ENCODE measurements at places on chromosomes 1 and 21.

DNA sequence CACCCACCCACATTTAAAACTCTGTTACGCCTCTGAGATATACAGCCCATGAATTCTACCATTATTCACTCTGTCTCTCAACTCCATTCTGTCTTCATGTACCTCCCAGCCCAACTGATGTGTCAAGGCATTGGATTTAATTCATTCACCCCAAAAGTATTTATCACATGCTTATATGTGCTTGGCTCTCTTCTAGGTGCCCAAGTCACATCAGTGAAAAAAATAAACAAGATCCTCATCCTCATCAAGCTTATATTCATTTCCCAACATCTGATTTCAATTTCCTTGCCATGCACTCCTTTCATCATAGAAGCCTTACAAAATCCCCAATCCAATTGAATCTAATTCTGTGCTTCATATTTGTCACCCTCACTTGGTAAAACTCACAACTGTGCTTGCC lies 967.6 kb downstream of the LTN1 start:
- no peak for DNase-seq

GRCh38 chr1:89703469-89703868 lies 70.5 kb downstream of the LRRC8C start:
- no peak for DNase-seq

DNA sequence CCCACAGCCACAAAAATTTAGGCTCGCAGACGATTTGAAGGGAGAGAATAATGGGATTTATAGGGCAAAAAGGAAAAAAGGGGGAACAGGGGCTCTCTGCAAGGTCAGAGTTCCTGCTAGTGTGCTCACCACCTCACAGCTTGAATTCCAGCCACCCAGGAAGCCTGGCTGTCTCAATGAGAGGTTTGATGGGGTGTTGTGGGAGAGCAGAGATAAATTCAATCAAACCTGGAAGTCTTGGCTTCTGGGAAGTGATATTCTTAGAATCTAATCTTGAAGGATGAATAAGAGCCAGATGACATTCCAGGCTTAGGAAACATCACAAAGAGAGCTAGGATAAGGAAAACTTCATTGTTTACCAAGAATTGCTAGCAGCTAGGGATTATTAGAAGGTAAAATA lies 47.4 kb upstream of the C21orf91 start:
- DNase-seq, result no peak

- no peak for DNase-seq
These were observed 26.4 kb downstream of the QSOX1 start for GRCh38 chr1:180181048-180181447.

GRCh38 chr1:72186733-72187307 lies 95.5 kb downstream of the NEGR1 start:
- no peak for DNase-seq

DNA sequence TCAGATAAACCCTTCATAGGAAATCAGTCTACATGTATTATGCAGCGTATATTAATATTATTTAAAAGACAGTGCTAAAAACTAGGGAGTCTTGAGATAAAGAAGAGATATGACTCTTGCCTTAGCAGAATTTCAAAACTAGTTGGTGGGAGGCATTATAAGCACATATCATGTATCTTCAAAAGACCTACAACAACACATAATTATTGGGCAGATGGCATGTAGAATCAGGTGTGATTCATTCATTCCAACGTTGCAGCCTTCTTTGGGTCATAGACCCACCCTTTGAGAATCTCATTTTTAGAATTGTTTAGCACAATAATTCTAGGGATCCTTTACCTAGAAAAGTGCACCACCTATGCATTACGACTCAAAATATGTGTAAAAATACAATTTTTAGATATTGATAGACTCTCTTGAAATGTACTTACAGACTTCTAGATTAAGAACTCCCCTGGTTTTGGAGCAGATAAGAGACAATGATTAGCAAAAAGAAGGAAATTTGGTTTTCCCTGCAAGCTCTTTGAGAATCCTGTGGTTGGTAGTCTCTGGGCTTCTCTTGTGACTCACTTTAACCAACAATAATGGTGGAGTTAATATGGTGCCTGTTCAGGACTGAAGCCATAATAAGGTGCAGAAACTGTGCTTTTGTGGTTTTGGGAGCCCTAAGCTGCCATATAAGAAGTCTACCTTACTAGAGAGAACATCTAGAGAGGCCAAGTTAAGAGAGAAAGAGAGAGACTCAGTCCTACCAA lies 85.3 kb upstream of the RGS4 start:
- no peak for DNase-seq

GRCh38 chr1:111422546-111423391 lies 4.8 kb downstream of the OVGP1 start:
- no peak for DNase-seq

- no peak for DNase-seq
These were observed 22.1 kb downstream of the A3GALT2 start for GRCh38 chr1:33298623-33299277.

GRCh38 chr1:242871471-242872030 lies 347.1 kb upstream of the PLD5 start:
- DNase-seq, result no peak

Data from left forelimb (tissue), 1 donor.